Activated CD4-positive, alpha-beta T cell treated with anti-CD3 and anti-CD28 coated beads for 48 hours (primary cell): ENCODE measurements at places on chromosomes 5 and 9.
A peak's percentile ranks its signal among the peaks of the same experiment; 100 is the strongest.

DNA sequence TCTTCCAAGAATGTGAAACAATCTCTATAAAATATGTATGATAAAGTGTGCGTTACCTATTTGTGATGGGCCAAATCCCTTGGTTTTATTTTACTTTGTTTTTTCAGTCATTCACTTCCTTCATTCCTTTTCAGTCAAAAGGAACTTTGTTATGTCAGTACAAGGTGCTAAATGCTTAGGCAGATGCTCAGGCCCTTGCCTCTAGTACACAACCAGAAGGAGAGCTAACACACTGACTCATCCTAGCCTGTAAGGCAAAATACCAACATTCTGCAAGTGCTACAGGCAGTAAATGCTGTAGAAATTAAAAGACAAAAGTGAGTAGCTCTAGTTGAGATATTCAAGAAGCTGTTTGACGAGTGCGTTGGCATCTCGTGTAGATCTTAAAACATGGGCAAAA lies 49.4 kb downstream of the TRPM6 start:
- DNase-seq: no peak

- DNase-seq: peak; percentile 34
Observed at GRCh38 chr9:133369933-133370332, 5.9 kb downstream of the SURF4 start.

DNA sequence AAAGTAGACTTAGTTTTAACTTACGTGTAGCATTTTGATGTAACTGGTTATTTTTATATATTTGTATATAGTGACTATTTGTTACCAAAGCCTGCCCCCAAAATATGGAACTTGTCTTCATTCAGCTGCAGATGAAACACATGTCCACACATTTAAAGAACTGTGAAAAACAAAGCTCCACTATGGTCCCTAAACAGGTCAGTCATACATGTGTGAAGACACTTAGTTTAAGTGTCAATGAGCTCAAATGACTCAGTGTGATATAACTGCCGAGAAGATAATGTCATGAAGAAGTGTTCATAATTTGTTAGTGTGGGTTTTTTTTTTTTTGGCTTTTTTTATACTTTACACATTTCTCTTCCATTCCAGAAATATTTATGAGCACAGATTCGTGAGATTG lies 28.2 kb downstream of the HAVCR1 start:
- no peak for DNase-seq

- no peak for DNase-seq
Observed at GRCh38 chr5:137300411-137301240, 198.5 kb downstream of the SPOCK1 start.

DNA sequence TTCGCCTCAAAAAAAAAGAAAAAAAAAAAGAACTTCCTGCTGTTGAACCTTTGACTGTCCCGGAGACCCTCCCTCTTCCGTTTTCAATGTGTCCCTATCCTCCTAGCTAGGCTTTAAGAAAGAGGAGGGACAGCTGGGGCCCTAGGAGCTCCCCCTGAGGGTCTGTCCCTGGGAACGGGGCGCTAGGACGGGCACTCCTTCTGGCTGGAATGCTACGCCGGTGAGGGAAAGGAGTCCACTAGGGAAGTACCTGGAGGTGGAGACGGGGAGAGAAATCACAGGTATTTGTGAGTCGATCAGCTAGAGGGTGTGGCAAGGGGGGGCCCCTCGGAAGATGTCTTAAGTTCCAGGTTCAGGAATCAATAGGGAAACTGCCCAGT lies 4.6 kb downstream of the SIT1 start:
- no peak for DNase-seq

GRCh38 chr5:115440782-115441451 lies 103.7 kb downstream of the FEM1C start:
- DNase-seq: no peak

DNA sequence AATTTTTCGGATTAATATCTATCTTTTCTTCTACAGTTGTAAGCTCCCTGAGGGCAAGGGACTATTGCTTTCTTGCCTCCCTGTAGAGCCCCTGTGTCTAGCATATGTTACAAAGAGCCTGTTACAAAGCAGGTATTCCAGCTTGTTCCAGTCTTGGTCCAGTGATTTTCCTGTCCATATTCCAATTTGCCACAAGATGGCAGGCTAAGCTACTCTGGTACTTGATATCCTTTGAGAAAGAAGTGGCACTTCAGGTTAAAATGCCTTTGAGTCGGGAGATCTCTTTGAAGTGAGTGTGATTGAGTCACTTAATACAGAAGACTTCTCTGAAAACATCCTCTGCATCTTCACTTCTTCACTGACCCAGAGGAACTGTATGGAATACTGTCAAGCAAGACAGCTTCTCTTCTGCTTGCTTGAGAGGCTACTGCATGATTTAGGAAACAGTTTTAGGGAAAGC lies 24.5 kb downstream of the CAVIN4 start:
- no peak for DNase-seq

GRCh38 chr5:151295791-151296477 lies 7.6 kb downstream of the SLC36A3 start:
- DNase-seq: no peak

DNA sequence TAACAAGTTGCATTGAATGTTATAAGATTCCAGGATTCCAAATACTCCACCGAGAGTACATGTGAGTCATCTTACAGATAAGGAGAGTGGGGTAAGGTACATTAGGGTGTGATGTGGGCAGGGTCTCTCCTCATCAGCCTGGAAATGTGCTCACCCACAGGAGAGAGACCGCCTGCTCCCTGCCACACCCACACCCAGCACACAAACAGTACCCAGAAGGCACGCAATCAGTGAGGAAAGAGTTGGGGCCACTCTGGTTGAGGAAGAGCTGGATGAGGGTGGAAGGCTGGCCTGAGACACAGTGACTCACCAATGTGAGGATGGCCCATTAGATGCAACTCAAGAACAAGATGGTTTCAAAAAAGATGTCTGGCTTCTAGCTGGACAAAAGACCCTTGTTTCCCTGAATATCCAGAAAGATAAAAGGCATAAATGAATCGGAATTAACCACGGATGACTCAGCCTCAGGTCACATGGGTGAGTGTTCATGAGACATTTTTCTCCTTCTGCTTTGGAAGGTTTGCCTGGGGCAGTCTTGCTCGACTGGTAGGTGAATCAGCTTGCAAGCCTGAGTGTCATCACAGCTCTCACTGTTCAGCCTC lies 51.1 kb upstream of the LHFPL2 start:
- no peak for DNase-seq

DNA sequence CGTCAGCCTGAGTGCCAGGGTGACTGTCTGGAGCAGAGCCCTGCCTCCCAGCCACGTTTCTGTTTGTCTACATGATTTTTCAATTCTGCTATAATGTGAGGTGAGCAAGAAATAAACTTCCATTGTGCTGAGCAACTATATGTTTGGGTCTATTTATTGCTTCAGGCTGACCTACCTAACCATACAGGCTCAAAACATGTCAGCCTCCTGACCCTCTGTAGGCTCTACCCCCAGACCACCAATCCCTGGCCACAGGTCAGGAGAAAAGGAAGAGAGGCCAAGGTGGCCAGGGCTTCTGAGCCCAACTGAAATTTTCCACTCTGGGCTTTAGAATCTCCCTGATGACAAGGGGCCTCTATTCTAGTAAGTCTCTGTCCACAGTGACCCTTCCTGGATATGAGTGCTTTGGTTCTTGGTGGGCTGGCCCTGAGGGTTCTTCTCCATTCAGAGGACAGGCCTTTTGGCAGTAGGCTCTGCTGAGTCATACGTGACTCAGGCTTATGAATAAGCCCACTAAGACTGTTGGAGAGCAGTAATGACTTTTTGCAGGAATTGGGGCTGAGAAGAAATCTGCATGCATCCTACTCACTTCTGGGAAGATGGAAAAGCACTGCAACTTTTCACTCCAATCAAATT lies 117.2 kb upstream of the TBCA start:
- peak; percentile 16 for DNase-seq

- DNase-seq: no peak
Observed at GRCh38 chr9:77013932-77014596, 5.4 kb upstream of the FOXB2 start.

DNA sequence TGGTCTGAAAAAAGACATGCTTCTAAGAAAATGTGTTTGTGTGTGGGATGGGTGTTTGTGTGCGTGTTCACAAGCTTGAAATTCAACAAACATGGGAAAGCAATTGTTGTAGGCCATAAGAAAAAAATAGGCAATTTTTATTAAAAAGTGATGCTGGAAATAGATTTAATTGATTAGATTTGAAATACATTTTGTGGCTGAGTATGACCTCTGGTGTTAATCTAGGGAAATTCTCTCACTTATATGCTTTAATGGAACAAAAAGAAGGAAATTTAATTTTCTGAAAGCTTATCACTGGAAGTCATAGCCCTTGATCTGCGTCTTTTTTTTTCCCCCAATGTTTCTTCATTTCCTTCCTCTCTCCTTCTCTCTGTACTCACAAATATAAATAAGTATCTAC lies 3.5 kb upstream of the KCNN2 start:
- DNase-seq: no peak
